NCI-H460 (cell line): ENCODE measurements at places on chromosomes 3 and 15.

DNA sequence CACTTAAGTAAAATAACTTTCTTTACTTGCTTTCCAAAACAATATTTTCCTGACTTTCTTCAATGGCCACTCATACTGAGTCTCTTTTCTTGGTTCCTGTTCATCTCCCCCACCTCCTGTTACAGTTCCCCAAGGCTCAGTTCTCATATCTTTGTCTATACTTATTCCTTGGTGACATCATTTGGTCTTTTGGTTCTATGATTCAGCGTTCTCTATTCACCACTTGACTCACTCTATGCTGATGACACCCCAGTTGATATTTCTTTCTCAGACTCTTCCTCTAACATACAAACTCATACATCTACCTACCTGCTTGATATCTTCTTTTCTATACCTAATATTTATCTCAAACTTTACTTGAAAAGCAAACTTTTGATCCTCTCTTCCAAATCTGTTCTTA, 85.0 kb upstream of the P3H2 start:
- DNase-seq, result peak; percentile 54

GRCh38 chr15:74405823-74406222, 27.9 kb downstream of the SEMA7A start:
- no peak for DNase-seq

- DNase-seq, result no peak
Observed at GRCh38 chr15:62365795-62366442, 200.8 kb upstream of the C2CD4B start.

DNA sequence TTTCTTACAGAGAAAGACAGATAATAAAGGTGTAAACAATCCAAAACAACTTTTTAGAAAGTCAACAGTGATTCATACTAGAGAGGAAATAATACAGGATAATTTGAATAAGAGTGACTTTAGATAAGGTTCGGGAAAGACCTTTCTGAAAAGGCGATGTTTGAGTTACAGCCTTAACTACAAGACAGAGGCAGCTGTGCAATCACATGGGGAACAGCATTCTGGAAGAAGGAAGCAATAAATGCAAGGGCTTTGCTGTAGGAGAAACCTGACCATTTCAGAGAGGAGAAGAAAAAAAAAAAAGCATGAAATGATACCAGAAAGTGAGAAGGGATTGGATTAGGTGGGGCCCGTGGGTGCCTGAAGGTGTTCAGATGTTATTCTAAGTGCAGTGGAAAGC, 200.6 kb upstream of the ATP11B start:
- DNase-seq, result no peak

DNA sequence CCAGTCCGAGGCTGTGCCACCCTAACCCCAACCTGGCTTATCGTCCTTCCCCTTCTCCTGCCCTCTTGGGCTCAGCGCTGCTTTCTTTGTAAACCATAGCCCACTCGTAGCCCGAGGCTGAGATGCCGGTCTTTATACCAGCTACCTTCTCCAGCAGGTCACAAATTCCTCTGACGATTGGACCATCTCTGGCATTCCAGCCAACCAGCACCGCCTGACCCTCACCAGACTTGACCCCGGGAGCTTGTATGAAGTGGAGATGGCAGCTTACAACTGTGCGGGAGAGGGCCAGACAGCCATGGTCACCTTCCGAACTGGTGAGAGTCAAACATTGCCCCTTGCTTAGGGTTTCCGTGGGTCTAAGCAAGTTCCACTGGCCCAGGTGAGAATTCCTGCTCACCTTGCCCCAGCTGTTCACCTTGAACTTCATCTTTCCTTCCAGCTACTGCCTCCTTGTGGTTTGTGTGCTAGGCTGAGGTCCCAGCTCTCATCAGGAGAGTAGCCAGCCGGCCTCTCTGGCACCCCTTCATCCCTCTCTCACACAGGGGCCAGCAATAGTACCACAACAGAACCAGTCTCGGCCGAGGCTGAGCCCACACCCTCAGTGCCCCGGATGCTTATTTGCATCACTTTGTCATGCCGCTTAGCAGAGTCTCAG, 66.7 kb downstream of the BOC start:
- DNase-seq, result no peak

GRCh38 chr15:80739919-80740318, 39.3 kb upstream of the CEMIP start:
- DNase-seq, result no peak

GRCh38 chr3:62027796-62028195, 345.6 kb downstream of the FEZF2 start:
- DNase-seq, result no peak

DNA sequence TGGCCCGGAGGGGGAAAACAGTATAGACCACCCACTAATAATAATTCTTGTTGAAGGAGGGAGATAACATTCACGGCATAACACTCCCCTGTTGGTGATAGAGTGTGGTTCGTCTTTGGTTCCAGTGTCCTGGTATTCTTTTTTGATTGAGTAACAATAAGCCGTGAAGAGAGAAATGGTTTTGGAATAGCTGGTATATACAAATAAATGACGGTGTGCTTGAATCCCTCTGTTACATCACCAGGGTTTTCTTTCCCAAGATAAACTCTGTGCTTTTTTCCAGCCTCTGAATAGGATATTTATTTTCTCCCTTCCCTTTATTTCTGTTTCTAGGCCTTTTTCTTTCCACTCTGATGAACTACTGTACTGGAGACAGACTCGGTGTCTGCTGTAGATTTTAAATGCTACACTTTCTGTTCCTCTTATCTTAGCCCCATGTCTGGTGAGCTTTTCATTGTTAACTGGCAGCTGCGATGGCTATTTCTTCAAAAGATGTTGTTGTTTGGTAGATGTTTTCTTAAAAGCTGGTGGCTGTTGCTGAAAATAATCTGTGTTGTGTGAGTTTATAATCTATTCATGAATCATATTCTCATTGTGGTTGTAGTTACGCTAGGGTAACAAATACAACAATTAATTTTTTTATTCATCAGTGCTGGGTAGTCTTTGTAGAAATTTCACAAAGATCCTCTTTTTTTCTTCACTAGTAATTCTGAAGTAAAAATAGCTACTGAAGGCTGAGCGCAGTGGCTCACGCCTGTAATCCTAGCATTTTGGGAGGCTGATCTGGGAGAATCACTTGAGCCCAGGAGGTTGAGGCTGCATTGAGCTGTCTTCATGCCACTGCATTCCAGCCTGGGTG, 15.5 kb upstream of the SCAANT1 start:
- no peak for DNase-seq

GRCh38 chr3:38578551-38578950, 70.9 kb downstream of the SCN5A start:
- no peak for DNase-seq

- peak; percentile 14 for DNase-seq
Observed at GRCh38 chr3:195150181-195151118, 120.5 kb downstream of the XXYLT1 start.

- DNase-seq, result no peak
Observed at GRCh38 chr15:76313731-76314130, 2.5 kb upstream of the ETFA start.

DNA sequence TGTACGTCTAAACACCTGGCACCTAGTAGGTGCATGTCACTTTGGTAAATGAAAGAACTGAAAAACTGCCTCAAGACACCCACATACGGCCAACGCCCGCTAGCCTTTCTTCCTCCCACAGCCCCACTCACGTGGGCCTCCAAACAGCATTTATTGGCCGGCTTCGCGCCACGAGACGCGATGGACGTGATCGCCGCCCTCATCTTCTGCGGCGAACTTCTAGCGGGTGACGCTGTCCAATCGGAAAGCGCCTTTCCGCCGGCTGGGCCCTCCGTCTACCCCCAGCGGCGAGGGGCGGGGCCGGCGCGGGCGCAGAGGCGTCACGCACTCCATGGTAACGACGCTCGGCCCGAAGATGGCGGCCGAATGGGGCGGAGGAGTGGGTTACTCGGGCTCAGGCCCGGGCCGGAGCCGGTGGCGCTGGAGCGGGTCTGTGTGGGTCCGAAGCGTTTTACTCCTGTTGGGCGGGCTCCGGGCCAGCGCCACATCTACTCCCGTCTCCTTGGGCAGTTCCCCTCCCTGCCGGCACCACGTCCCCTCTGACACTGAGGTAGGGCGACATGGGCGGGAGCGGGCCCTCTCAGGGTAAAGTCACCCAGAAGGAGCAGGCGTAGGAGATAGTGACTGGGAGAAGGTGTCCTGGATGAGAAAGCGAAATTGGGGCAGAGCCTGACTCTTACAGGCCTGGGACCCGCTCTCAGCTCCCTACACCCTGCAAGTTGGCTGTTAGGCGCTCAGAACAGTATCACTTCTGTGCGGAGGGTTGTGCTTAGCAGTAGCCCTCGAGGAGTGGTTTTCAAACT, at the start of gene LMLN:
Gene LMLN, plus strand, starts transcription at position 327 of the 803 bp plus-strand sequence. Its CDS starts 29 bp downstream, at position 356.
- DNase-seq, result peak; percentile 86

DNA sequence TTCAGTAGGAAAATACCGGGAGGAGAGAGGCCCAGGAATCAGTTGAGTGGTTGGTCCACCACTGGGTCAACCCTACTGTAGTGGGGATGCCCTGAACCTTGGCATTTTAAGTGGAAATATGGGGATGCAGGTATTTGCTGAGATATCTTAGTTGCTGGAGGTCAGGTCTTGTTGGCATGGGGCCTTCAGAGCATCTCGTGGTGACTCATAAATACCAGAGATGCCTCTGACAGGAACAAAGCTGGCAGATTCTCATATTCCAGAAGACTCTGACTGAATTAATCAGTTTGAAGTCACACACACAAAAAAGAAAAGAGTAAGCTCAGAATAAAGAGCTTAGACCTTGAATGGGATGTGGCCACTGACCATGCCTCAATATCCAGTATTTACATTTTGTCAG, 91.6 kb downstream of the CACNA2D3 start:
- peak; percentile 30 for DNase-seq

- DNase-seq, result no peak
Observed at GRCh38 chr3:87973906-87974305, 84.9 kb downstream of the CGGBP1 start.

DNA sequence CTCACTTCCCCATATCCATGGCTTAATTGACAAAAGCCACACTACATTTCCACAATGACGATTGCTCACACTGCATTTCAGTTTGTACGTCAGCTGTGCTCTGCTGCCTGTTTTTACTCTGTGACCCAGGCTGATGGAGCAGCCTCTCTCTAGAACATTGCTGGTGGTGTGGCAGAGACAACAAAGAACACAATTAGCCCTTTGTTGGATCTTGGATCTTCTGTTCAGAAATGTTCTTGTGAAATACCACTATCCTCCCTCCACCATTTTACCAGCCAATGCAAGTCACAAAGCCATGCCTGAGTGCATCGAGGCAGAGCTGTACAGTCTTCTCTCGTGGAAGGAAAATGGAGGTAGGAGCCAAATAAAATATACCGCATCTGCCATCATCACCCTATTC, 56.9 kb upstream of the TBC1D5 start:
- no peak for DNase-seq

DNA sequence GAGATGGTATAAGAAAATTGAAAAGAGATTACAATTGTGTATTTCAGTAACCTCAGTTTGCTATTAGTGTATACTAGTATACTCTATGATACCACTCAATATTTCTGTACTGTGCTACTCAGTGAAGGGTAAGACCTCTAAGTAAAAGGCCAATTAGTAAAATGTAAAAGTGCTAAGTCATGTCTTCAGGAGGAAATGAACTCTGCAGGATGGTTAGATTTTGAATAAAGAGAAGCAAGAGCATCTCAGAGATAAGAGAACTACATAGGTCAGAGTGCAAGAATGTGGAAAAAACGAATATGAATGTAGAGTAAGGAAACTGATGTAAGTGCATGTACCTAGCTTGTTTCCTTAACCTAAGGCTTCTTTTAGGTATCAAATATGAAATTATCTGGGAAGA, 796.6 kb upstream of the GBE1 start:
- DNase-seq, result no peak

- peak; percentile 65 for DNase-seq
Observed at GRCh38 chr3:123286308-123287023, 84.7 kb downstream of the SEC22A start.

- DNase-seq, result no peak
Observed at GRCh38 chr3:124517306-124517705, 212.9 kb upstream of the UMPS start.

DNA sequence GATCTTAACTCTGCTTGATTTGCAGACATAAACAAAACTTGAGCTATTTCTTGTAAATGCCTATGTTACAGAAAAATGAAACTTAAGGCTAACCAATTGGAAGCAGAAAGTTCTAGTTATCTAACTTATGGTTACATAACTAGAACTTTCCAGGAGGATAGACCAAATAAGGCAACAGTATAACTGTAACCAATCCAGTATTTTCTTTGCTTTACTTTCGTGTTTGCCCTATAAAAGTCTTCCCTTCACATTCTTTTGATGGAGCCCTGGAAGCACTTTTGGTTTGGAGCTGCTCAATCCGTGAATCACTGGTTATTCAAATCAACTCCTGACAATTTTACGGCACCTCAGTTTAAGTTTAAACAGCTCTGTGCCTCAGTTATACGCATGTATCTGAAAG, 164.6 kb downstream of the SUCLG2 start:
- DNase-seq, result no peak

- no peak for DNase-seq
Observed at GRCh38 chr3:181615666-181616065, 96.1 kb upstream of the SOX2 start.

DNA sequence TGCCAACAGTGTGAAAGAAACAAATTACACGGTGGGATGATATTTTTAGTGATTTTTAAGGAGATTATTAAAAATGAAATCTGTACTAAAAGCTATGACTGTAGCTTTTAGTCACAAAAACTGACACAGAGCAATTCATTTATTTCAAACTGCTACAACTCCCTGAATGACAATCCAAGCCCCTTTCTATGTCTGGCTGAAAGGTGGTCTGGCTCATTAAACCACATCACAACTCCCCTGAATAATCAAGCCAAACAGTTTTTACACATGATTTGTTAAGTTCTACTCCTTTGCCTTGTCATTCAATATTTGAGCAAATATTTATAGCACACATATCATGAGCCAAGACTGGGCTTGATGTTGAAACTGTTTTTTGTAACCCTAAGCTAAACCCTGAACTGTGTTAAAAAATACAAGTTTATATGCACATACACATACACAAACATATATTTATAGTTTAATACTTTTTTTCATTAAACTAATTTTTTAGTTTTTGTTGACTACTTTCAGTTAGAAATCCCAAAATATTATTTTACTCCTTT, 125.5 kb downstream of the RBMS3 start:
- DNase-seq, result no peak

GRCh38 chr15:42498212-42499068, 3.0 kb downstream of the SNAP23 start:
- no peak for DNase-seq

GRCh38 chr3:71345429-71346040, 238.0 kb downstream of the FOXP1 start:
- DNase-seq, result no peak

GRCh38 chr15:40038275-40038637, 725 bp downstream of the SRP14 start:
- no peak for DNase-seq
